NCI-H1417 treated with DMSO at 0.1 percent for 48 hours (cell line): ENCODE measurements at places on chromosomes 4 and X.
A peak's percentile ranks its signal among the peaks of the same experiment; 100 is the strongest.

DNA sequence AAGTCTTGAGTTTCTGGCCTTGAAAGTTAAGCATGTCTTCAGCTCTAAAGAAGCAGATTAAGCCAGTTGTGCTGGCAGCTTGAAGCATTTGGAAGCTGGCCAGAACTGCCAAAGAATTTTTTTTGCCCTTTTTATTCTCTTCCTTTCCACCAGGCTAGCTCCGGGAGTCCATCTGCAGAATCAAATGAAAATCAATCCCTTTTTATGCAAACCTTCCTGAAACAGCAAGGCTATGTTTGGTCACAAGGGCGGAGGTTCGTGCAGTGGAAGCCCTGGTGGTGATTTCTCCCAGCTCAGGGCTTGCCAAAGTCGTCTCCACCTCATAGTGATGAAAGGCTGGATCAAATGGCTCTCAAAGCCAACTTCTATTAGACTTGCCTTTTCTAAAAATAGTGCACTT is 21.6 kb upstream of the C4orf54 start:
- no peak for DNase-seq

- DNase-seq = no peak
Observed at GRCh38 chrX:2967584-2967983, 38.4 kb upstream of the ARSD start.

DNA sequence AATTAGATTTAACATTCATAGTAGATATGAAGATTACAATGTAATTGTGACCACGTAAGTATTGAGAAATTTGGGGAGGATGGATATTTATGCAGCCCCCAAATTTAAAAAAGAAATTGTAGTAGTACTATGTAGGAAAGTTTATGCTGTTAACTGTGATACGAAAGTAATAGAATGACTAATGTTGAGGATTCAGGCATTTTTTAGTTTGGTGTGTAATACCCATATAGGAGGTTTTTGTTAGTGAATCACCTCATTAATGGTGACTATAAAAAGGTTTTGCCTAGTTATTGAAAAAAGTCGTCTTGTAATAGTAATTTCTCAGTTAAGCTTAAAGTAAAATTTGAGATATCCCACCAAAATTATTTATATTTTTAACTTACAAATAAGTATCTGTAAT is 67.2 kb downstream of the SMARCAD1 start:
- DNase-seq = no peak

DNA sequence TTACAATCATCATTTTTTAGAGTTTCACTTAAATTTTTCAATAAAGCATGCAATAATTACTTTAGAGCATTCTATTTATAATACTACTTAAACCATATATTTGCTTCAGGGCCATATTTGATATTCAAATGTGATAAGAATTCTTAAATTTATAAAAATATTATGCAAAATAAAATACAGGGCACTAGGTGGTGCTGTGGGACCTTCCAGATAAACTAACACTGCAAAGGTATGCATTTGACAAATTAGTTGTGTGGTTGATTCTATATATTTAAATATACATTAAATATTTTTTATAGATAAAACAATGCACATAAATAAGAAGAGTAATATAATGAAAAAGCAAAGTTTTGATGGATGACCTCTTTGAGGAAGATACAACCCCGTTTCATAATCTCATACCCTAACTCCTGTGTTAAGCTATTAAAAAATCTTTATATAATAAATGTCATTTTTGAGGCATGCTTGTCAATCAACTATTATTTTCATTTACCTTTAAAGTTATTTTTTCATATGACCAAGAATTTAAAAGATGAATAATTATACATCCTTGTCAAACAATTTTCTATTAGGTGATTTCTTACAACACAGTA is 128.4 kb downstream of the REELD1 start:
- DNase-seq = no peak

DNA sequence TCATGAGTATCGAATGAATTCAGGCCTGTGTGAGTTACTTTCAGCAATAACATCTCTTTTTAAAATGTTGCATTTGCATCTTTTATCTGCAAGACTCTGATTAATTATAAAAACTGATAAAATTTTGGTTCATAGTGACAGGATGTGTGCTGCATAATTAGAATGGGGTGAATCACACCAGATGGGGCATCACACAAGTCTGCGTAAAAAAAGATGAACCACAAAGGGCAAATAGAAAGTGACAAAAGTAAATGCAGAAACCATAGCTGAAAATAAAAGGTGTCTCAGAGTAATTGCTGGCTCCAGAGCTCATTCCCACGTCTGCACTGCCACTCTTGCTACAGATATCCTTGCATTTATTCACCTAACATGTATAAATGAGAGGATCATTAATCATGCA is 131.1 kb downstream of the HS3ST1 start:
- no peak for DNase-seq

DNA sequence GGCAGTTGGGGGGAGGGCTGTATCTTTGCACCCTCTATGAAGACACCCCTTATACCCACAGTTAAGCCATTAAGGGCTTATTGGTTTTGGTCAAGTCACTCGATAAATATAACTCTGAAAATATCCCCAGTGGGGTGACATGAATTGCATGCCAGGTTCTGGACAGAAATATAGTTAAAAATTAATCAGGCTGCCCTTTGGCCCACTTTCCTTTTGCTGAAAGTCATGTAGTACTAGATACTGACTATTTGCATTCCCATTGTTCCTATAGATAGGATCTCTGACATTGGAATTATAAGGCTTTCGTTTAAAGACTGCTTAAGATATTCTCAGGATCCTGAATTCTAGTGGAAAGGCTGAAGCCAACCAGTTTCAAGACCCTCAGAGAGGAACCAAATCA is 43.5 kb upstream of the LAMP2 start:
- no peak for DNase-seq

GRCh38 chr4:94533405-94534223 is 81.9 kb downstream of the PDLIM5 start:
- peak; percentile 56 for DNase-seq

- no peak for DNase-seq
Observed at GRCh38 chr4:95059663-95060062, 301.9 kb downstream of the BMPR1B start.

DNA sequence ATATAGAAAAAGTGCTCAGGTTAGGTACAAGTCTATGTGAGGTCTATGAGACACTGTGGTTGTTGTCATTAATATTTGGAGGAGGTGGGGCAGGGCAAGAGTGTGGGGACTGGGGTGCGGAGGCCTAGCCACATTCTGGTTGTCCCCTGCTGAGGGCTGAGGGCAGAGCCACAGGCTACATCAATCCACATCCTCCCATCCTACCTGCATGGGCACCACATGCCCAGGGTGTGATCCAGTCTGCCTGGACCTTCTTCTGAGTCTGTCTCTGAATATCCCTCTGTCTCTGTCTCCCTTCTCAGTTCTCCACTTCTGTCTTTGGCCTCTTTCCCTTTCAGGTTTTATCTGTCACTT is 1.2 kb upstream of the GATA1 start:
- DNase-seq = no peak

DNA sequence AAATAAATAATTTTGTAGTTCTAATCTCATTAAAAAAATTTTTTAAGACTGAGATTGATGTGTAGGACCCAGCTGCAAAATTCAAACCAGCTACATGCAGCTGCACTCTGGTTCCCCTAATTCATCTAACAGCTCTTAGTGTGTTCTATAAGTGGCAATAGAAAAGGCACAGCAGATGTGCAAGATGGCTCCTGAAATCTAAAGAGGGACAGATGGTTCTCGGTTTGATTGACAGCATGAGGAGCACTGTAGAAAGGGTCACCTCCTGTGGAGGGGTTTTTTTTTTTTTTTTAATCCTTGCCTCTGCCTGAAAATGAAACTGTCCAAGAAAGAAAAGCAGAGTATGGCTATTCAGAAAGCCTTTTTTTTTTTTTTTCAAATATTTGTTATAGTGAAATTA is 16.9 kb upstream of the OCIAD1 start:
- DNase-seq = peak; percentile 48

GRCh38 chr4:153079857-153080391 is 124.3 kb upstream of the TRIM2 start:
- no peak for DNase-seq

GRCh38 chr4:70754470-70754869 is 32.7 kb downstream of the RUFY3 start:
- DNase-seq = no peak

- no peak for DNase-seq
Observed at GRCh38 chr4:55747793-55748192, 71.8 kb upstream of the EXOC1L start.

DNA sequence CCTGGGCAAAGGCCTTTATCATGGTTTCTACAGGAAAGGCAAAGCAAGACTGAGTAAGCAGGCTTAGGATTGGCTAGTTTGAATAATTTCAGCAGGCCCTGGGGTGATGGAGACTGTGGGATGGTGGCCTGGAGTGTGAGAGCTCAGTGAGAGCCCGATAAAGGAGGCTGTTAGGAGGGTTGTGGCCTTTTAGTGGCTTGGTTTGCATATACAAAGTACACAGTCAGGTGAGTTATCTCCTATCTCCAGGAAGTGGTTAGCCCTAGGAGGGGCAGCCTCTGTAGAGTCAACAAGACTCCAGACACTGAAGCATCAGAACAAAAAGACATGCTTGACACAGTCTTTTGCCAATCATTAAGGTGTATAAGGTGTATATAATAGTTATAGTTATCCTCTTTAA is 157.2 kb downstream of the CFAP299 start:
- DNase-seq = no peak

DNA sequence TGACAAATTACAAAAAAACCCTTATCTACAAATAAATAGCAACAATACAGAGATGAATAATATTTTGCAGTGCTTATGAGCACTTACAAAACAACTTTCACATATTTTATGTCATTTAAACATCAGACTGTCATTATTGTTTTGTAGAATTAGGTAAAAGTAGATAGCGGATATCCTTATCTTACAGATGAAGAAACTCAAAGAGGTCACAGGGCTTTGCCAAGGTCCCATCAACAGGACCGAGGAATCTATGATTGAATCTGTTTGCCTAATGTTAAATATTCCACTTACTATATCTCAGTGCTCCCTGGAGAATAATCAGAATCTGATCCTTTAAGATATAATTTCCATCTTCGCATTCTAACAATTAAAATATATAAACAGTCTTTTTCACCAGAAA is 119.0 kb downstream of the GASK1B start:
- DNase-seq = no peak

- no peak for DNase-seq
Observed at GRCh38 chrX:150573702-150574101, 5.3 kb downstream of the MTM1 start.

DNA sequence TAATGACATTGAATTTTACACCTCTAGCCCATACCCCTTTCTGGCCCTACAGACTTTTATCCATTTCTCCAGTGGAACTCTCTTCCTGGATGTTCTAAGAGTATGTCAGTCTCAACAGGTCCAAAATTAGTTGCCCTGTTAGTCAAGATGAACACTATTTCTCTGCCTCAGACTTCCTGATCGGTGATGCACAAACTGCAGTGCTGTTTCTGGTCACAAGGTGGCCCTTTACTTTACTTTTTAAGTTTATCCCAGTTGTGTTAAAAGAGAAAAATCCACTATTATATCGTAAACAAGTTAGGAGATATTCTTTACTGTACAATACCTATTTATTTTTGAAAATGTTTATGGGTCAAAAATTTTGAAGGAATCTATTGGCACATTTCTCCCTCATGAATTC is 13.1 kb downstream of the TCEAL7 start:
- no peak for DNase-seq
